Stimulated activated naive CD4-positive, alpha-beta T cell treated with Interleukin-2 at 50 U/mL for 16 hours (primary cell): ENCODE measurements at places on chromosomes 3 and 15.
A peak's percentile ranks its signal among the peaks of the same experiment; 100 is the strongest.

DNA sequence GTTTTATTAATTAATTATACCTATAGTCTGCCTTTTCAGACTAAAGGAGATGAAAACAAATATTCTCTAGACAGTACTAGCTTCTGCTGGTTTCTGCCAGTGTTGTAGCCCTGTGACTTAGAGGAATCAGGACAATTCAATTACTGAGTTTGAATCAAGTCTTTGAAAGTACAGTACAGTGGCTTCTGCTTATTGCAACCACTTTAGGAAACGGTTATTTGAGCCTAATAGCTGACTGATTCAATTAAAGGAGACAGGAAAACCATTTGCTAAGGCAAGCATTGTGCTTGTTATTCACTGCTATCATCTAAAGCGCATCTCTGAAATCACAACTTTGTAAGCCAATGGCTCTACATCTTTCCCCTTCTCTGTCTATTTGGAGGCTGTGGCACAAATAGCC, 90.1 kb upstream of the ARL6 start:
- DNase-seq, result no peak

DNA sequence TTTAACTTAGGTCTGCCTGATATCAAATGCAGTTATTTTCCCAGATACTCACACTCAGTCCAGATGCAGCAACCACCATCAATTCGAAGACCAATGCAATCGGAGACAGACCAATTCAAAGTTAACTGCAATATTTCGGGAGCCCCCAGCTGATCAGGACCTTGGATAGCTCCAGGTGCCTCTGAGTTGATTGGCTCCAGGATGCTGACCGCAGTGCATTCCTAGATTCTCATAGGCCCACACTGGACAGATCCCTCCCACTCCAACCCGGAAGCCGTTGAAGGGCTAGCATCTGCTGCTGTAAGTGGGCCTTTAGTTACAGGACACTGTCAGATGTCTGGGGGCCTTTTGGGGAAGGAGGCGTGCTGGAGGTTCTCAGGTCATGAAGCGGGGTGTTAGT, 89.5 kb upstream of the ATP2B2 start:
- peak; percentile 5 for DNase-seq

DNA sequence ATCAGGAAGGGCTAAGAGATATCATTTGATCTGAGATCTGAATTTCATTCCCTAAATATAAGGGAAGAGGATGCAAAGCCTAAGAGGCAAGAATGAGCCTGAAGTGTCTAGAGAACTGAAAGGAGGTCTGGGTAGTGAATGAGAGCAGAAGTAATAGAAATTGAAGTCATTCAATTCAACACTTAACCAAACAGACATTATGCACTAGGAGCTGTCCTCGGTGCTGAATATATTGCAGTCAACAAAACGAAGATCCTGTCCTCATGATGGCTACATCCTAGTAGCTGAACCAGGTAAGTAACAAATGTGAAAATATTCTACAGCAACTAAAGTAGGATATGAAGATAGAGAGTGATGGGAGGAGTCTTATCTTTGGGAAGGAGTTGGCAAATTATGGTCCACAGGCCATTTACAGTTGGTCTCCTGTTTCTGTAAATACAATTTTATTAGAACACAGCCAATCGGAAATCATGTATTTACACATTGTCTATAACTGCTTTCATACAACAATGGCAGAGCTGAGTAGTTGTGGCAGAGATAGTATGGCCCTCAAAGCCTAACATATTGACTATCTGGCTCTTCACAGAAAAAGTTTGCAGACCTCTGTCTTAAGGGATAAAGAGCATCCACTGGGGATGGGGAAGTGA, 192.9 kb upstream of the CADPS start:
- DNase-seq, result no peak

DNA sequence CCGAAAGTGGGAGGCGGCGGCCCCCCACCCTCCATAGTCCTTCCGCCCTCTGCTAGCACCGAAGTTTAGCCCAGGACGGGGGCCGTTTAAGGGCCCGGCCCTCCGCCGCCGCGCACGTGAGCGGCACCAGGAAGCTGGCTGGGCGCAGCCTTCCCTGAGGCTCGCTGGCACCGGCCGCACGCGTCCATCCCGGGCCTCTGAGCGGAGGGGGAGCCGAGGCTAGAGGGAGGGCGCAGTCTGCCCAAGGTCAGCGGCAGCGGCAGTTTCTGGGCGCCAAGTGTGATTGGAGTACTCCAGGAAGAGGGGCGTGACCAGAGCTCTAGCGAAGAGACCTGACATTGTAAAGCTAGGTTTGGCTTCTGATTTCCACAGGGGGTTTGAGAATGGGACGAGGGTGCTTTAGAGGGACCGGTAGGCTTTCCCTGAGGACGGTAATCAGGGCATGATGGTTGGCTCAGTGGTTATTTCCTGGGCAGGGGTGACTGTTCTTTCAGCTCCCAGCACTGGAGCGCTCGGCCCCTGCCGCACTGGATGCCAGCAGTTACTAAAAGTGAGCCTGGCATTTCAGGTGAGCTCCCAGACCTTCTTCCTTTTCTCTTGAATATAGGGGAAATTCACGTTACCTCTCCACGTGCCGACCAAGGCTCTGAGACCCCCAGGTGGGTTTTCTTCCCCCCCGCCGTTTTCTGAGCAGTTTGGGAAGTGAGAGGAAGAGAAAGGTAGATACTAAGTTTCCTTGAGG, 853 bp downstream of the TEX264 start:
- peak; percentile 57 for DNase-seq

- DNase-seq, result no peak
Measured at GRCh38 chr3:22960105-22960984, 242.8 kb upstream of the UBE2E2 start.

DNA sequence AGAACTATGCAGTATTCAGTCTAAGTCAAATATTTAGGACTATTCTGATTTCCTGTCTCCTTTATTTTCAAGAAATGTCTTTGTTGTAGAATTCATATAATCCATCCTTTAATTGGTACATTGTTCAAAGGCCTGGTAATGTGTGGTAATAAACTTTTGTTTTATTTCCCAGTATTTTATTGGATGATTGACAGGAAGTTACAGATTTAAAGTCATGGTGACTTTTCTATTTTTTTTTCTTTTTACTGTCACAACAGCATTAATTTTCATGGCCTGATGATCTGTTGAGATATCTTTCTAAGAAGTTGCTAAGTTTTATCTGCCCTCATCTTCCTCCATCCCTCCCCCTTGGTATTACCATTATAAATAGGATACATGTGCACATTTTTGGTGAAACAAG, 161.7 kb downstream of the PTPRG start:
- no peak for DNase-seq

DNA sequence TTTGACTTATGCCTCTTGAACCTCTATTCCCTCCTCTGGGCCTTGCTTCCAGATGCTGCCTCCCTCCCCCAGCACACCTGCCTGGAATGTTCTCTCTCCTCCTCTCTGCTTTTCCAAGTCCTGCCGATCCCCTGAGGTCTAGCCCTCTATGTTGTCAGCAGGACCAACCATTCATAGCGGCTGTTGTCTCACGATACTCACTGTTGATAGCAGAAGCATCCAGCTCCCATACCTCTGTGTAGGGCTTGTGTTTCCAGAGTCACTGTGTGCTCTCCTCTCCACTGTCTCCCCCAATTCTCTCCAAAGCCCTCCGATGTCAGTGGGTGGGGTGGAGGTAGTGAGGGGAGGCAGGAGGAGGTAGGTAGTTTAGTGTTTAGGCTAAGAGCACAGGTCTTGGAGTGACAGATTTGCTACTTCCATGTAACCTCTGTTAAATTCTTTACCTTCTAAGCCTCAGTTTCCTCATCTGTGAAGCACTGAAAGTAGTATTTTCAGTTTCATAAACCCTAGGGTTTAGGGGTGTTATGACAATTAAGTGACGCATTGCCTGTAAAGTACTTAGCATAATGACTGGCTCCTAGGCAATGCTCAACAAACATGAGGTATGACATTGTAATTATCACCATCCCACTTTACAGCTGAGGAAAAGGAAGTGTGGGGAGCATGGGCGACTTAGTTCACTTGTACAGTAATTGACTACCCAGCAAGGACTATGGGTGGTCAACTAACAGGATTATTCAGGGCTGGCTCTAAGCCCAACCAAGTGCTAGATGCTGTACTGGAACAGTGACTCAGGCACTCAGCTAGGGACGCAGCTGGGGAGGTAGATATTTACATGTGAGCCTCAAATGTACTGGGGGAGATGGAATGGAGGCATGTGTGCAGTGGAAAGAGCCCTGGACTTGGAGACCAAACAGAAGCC, 122.8 kb downstream of the CACNA1D start:
- no peak for DNase-seq

DNA sequence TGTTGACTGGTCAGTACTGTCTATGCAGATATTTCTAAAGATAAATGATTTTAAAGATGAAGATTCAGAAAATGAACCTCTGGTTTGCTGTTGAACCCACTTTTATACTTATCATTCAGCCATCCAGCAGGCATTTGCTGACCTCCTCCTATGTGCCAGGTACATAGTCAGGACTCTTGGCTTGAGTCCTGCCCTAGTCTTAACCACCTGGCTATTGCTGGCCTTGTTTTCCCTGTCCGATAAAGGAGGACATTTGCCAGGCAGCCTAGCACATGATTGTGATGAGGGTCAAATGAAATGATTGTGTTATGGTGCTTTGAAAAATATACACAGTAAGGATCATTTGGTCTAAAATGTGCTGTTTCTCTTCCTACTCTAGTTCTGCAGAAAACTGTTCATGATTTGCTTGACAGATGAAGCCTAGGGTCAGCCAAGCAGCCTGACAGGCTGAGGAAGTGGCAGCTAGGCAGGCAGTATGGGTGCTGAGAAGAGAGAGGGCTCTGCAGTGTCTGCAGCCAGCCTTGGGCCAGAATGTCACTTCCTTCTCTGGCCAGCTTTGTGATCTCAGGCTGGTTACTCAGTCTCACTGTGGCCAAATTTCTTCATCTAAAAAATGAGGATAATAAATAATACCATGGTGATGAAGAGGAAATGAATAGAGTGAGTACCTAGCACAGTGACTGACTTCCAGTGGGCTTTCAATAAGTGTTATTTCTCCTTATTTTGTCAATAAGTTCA, 13.8 kb downstream of the EXOSC7 start:
- no peak for DNase-seq

- no peak for DNase-seq
Measured at GRCh38 chr3:158725348-158726011, 6.8 kb downstream of the RARRES1 start.

DNA sequence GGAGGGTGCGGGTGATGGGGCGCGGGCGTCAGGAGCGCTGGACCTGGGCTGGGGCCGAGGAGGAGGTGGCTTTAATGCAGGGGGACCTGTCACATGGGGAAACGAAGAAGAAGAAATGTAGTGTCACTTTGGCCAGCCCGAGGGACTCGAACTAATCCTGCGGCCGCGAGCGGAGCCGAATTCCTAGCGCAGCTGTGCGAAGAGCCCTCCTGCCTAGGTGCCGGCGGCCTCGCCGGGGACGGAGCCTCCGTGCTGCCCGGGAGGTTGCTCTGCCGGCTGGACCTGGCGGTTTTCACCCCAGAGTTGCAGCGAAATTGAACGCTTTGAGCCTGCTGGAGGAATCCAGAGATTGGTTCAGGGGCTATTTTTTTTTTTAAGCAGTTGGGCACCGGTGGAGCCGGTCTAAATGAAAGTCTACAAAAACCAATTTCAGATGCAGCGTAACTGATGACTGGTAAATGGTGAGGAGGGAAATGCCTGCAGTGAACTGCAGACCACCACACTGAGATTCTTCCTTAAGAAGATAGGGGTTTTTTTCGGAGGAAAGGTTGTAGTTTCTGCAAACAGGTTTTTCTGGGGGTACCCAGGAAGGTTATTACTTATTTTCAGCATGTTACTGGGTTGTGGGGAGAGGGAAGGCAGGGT, 662 bp downstream of the TMEM108 start:
- DNase-seq, result no peak

DNA sequence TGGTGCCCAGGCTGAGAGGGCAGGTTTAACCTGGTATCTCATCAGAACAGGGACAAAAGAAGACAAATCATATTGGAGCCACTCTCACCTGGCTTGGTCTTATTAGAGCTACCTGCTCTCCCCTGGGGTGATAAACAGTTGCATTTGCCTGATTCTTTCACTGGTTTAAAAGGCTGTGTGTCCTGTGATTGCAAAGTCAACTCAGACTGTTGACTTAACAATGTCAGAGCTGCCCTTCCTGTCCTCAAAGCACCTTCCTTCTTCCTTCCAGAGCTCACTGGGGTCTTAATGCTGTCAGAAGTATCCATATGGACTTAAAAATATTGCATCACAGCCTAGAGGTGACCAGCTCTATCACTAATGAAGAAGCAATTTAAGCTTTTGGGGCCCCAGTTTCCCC, 50.5 kb upstream of the MINAR1 start:
- no peak for DNase-seq

DNA sequence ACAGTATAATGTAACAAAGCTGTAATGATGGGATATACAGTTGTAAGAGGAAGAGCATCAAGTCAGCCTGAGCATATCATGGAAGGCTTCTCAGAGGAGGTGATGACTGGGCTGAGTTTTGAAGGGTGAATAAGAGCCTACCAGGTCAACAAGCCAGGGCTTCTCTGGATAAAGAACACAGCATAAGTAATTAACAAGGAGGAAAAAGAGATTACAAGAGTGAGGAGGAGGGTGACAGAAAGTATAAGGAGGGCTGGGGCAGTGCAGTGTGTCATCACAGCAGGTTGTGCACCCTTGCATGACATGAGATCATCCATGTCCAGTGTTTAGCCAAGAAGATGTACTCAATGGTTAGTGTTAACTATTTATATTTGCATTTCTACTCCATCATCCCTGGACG, 16.9 kb upstream of the SPATA12 start:
- DNase-seq, result no peak

DNA sequence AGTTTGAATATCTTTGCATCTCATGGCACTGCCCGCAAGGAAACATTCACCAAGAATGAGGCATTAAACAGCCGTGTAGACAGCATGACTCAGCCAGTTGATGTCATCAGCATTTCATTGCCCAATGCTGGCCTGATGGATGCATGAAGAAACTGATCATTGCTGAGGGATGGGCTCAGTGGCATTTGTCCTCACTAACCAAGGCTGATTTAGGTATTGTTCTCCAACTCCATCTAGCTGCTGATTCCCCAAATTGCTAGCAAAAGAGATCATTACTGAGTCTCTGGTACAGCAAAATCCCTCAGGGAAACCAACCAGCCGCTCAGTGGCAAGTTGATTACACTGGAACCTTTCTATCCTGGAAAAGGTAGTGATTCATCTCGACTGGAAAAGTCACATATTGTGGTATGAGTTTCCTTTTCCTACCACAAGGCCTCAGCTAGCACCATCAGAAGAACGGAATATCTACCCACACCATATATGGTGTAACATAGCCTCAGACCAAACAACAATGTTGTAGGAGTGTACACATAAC, 186.5 kb upstream of the GAP43 start:
- DNase-seq, result no peak

GRCh38 chr3:192106543-192106942, 620.8 kb downstream of the FGF12 start:
- no peak for DNase-seq

DNA sequence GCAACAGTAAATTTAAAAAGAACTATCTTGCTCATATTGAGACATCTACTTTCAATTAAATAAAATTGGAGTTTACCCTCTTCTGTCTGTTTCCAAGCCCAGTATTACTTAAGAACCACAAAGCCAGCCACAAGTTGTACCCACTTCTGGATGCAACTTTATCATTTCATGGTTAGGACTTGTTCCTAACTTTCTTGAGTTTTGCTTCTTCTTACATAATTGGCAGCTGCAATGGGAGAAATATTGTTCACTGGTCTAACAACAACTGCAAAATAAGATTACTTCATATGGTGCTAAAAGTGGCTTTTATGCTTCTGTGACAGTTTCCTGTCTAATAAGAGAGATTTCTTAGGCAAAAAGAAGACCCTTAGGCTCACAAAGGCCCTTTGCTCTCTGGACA, 240.6 kb downstream of the OTOL1 start:
- DNase-seq, result no peak
